IPS DF 19.7 (cell line): ENCODE measurements at places on chromosomes 1 and 21.

DNA sequence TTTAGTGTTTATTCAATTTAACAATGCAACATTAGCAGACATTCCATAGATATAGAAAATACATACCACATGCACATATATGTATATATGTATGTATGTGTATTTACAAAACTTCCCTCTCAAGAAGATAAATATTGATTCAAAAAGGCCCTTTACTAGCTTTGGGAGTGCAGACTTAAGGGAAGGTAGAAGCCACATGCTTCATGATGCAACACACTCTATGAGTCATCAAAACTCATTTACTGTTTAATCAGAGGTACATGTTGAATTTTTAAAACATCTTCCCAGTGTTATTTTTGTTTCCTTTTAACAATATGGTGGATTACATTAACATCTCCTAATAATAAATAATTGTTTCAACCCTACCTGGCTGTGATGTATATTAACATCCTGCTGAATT, 61.4 kb upstream of the KIRREL1 start:
- DNase-seq = no peak

GRCh38 chr1:201471772-201472171, 2.8 kb upstream of the PHLDA3 start:
- no peak for DNase-seq

DNA sequence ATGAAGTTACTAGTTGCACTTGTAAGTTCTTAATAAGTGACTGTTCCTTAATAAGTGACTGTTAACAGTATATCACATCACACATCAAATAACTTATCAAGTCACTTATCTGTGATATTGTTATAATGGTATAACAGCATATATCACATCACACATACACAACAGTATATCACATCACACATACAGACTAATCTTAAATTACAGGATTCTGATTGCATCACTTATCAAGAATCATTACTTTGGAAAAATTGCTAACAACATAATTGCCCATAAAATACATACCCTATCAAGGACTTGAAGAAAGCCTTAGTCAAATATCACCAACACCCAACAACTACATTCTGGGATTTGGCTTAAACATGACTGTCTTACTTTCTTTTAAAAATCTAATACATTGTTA, 813.5 kb downstream of the LTN1 start:
- DNase-seq = no peak

- no peak for DNase-seq
These were observed 1.3 kb downstream of the TAF5L start for GRCh38 chr1:229624521-229625070.

DNA sequence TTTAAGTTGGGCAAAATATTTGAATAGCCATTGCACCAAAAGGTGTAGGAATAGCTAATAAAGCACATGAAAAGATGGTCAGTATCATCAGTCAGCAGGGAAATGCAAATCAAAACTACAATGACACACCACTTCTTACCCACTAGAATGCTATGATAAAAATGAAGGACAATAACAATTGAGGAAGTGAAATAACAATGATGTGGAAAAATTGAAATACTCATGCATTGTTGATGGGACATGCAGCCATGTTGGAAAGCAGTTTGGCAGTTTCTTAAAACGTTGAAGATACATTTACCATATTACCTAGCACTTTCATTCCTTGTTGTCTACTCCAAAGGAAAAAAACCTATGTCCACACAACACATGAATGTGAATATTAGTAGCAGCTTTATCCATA, 28.4 kb downstream of the HSD3B1 start:
- no peak for DNase-seq

- no peak for DNase-seq
These were observed 53.5 kb downstream of the GLIS1 start for GRCh38 chr1:53685272-53686051.

GRCh38 chr1:87956072-87956471, 627.4 kb downstream of the LMO4 start:
- no peak for DNase-seq

DNA sequence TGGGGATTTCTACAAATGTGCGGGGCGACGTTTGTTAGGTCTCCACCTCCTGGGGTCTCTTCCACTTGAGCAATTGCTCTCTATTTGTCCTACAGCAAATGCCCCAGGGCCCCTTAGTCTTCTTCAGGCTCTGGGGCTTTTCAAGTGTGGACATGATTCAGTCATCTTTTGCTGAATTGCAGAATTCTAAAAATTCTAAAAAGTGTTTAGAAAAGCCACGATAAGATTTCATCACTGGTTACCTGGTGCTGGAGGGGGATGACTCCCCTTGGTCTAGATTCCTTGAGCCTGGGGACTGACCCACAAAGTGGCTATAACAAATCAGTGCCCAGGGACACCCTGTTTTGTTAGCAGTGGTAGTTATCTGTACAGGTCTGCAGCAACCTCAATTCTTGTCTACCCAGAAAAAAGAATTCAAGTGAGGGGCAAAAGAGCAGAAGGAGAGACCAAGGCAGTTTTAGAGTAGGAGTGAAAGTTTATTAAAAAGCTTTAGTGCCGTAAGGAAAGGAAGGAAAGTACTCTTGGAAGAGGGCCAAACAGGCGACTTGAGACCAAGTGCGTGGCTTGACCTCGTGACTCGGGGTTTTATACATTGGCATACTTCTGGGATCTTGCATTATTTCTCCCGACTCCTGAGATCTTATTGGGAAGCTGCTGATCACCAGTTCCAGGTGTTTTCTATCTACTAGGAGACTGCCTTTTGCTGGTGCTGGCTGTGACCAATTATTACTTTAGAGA, 25.2 kb downstream of the PROK1 start:
- DNase-seq = no peak

DNA sequence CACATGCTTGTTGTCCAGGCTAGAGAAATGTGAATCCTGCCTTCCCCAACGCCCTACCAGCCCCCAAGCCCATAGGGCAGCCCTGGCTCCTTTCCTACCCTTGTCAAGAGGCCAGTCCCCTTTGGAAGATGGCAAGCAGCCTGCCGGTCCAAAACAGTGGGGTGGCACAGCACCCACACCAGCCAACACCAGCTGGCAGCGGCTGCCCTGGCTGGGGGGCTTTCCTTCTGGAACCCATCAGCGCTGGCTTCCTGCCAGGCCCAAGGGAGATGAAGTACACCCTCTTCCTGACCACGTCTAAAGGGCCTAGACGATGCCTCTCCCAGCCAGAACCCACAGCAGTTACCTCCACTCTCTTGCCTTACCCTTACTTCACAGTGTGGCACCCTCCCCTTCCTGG, 24.2 kb downstream of the KCNN3 start:
- no peak for DNase-seq

DNA sequence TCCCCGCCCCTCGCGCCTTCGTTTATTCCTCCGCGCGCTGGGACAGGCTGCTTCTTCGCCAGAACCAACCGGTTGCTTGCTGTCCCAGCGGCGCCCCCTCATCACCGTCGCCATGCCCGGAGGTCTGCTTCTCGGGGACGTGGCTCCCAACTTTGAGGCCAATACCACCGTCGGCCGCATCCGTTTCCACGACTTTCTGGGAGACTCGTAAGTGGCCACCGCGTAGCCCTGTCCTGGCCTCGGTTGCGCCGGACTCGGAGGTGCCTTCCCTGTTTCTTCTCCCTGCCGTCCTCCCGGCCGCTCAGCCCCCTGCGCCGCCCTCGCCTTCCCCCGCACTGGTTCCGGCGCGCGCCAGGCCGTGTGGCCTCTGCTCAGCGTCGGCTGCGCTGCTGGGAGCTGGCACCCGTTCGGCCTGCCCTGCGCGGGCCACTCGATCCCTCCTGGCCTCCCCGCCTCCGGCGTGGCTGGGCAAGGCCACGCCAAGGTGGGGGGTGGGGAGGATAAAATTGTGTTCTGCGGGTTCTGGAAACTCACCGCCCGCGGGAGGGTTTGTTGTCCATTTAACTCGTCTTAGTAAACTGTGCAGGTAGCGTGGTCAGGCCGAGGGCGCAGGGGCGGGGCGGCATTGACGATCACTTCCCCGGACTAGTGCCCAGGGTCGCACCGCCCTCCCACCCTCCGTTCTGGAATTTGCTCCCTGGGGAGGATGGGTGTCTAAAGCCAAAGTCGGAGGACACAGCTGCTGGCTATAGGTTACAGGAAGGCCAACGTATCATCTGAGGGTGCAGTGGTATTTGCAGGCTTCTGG, at the start of gene PRDX6:
PRDX6 (plus strand) TSS at position 50 of the 808 bp plus-strand sequence; CDS start at position 113, 63 bp downstream.
- DNase-seq = peak; percentile 12

- no peak for DNase-seq
These were observed 62.8 kb downstream of the IRF2BP2 start for GRCh38 chr1:234546890-234547788.

GRCh38 chr1:109116286-109116685, 2.4 kb downstream of the ELAPOR1 start:
- DNase-seq = no peak

DNA sequence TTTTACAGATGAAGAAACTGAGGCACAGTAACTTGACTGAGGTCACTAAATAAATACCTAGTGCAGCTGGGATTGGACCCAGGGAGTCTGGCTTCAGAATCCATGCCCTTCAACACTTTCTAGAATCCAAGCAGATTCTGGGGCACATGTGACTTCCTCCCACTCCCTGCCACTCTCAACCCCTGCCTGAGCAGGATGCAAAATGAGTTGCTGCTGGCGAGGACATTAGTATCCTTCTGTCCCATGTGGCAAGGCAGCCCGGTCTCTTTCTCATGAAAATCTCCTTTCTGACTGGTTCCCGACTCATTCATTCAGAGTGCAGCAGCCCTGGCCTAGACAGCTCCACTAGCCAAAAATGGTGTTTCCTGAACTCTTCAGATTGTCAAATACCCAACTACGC, 28.4 kb downstream of the TNNT2 start:
- DNase-seq = no peak

DNA sequence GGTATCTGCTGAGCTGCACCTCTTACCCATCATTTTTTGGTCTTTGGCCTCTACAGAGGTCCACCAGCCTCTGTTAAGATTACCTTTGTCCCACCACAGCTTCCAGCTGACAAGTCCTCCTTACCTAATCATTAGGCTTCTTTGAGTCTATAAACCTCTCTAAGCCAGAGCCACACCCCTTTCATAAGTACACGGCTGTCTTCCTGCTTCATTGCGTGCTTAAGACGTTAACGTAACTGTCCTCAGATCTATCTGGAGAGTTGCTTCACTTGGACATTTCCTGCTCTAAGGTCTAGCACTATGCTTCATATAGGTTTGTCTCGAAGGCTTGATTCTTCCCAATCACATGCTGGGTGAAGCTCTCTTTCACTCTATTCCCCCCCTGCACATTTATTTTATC, 71.0 kb upstream of the CACHD1 start:
- DNase-seq = no peak

DNA sequence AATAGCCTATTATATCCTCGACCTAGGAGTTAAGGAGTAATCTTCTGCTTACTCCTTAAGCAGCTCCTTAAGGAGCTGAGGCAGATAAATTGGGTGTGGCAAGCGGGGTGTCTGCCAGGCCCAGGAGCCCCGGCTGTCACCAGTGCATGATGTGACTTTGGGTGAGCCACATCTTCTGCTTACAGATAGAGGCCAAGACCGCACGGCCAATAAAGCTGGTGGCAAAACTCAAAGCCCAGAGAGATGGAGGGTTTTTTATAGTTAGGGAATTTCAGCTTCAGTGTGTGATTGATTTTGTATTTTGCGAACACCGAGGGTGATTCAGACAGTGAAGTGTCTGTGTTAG, 9.8 kb downstream of the MX2 start:
- DNase-seq = no peak

DNA sequence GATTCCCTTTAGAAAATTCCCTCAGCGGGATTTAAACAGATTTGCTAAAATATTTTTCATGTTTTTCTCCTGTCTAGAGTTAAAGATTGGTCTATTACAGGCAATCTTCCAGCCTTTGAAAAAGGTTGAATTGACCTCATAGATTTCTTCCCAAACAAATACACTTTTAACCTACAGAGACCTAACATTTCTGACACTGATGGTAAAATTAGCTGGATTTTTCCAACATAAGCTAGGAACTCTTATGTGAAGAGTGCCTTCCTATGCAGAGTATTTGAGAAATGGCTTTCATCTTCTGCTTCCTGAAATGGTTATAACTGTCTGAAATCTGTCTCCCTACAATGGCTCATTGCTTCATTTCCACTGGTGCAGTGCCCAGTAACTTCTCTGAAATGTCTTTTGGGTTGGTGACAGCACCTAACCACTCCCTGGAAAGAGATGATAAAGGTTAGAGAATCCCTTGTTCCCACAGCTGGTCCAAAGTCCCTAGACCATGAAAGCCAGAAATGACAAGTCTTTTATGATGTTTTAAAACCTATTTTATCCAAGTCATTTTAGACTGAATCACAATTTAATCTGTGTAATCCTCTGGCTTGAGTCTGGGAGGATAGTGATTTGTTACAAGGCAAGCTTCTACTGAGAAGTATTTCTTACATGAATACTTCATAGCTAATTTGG, 269.4 kb downstream of the BACH1 start:
- no peak for DNase-seq

DNA sequence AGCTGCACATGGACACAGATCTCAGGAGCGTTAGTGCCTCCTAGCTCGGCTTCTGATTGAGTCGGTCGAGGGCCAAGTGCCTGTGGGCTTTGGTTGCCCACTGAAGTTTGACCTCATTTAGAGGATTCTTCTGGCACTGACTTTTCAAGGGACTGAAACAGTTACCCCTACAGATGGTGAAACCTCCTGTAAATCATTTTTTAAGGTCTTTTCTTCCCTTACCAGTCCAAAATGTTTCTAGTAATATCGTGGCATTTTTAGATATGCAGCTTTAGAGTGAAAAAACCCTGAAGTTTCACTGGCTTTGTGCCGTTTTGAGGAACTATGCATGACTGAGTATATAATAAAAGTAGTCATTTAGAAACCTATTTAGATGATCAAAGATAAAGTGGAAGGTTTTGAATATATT, 34.7 kb upstream of the L1TD1 start:
- no peak for DNase-seq

- no peak for DNase-seq
These were observed 52.8 kb downstream of the ARID4B start for GRCh38 chr1:235275223-235275622.

GRCh38 chr1:94309216-94309615, 71.8 kb upstream of the ARHGAP29 start:
- DNase-seq = no peak

DNA sequence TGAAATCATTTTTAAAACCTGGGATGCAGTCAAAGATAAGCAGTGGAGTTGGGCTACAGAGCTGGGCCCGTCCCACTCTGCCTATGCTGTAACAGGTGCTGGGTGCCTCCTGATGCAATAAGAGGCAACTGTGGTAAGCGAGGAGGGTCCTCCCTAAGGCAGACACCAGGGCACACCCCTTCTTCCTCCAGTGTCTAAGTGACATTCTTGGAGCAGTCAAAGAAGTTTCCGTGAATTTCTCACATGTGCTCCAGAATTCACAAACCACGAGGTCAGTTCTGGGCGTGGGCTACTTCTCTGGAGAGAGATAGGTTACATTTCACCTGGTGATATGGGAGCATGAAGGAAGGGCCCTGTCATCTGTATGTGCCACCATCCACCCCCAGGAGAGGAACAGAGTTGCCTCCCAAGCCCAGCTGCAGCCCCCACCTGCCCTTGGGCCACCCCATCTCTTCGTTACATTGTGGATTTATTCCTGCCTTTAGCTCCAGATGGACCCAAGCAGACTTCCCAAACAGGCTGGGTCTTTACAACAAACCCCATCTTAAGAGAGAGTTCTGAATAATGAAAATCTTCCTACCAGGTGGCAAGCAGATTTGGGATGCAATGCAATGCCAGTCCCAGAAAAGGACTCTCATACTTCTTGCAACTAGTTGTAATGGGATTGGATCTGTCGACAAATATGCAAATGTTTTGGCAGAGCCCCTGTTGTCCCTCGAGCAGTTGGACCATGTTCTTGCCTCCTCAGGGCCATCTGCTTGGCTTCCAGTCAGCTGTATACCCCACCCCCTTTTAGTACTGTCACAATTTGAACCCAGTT, 82.5 kb upstream of the CNTN2 start:
- DNase-seq = no peak
